ENCODE measurements at places on chromosomes 6 and 20. TPM values are rescaled to one million over a fixed set of nuclear protein-coding genes. Genes with fewer than 3 reads are reported as not detected.

DNA sequence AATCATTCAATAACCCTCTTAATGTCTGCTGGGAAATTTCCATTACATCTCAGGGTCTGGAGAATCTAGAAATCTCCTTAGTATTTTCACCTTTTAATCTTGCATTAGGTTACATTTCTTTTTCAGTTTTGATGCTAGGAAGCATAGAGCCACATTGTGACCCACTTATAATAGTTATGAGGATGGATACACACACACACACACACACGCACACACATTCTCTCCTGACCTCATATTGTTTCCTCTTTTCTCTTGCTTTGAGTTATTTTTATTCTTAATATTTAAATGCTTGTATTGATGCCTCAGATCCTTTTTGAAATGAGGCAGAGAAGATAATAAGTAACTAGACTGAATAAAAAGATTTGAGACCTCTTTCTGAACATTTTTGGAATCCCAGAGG is 128.4 kb downstream of the KLHL32 start:
- no peaks in the 10 kb centered on the region for H3K36me3 ChIP-seq
- no peak for DNase-seq
- no peaks in the 10 kb centered on the region for H3K4me1 ChIP-seq
- no peak overlapping the region for H3K27ac ChIP-seq
- no peaks in the 10 kb centered on the region for H3K27me3 ChIP-seq

- DNase-seq: peak; percentile 7
- peaks cover 10% of the 10 kb centered on the region for H3K4me1 ChIP-seq
- peaks cover 6% of the 10 kb centered on the region for H3K36me3 ChIP-seq
- no peaks in the 10 kb centered on the region for H3K27me3 ChIP-seq
- H3K27ac ChIP-seq: no peak overlapping the region
Observed at GRCh38 chr6:71292001-71292400, 3.4 kb downstream of the OGFRL1 start.

DNA sequence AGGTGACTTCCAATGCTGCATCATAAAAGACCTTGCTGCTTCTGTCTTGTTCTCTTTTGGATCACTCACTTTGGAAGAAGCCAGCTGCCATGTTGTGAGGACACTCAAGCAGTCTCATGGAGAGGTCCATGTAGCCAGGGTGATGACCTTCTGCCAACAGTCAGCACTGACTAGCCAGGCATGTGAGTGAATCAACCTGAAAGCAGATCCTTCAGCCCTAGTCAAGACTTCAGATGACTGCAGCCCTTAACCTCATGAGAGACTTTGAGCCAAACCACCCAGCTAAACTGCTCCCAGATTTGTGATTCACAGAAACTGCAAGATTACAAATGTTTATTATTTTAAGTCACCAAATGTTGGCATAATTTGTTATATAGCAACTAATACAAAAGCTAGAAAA is 86.0 kb upstream of the IYD start:
- H3K27ac ChIP-seq: no peak overlapping the region
- peaks cover 5% of the 10 kb centered on the region for H3K27me3 ChIP-seq
- H3K4me1 ChIP-seq: no peaks in the 10 kb centered on the region
- DNase-seq: peak; percentile 13
- H3K4me3 ChIP-seq: no peak overlapping the region

DNA sequence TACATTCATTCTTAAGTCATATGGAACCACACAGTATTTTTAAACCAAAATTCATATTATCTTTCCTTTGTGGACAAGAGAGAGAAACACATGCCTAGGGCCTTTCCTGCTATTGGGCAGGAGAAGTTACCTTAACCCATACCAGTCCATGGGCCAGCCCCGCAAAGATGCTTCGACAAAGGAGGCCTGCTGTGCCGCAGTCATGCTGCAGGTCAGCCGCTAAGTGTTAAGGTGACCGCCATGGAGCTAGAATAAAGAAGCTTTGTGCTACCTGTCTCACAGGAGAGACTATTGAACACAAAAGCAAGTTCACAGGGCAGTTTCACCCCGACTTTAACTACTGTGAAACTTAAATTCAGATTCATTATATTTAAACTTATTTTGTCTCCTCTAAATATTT is 62.3 kb upstream of the TMEM181 start:
- peaks cover 27% of the 10 kb centered on the region for H3K36me3 ChIP-seq
- no peaks in the 10 kb centered on the region for H3K27me3 ChIP-seq
- peaks cover 8% of the 10 kb centered on the region for H3K4me1 ChIP-seq
- DNase-seq: no peak
- no peak overlapping the region for H3K27ac ChIP-seq

DNA sequence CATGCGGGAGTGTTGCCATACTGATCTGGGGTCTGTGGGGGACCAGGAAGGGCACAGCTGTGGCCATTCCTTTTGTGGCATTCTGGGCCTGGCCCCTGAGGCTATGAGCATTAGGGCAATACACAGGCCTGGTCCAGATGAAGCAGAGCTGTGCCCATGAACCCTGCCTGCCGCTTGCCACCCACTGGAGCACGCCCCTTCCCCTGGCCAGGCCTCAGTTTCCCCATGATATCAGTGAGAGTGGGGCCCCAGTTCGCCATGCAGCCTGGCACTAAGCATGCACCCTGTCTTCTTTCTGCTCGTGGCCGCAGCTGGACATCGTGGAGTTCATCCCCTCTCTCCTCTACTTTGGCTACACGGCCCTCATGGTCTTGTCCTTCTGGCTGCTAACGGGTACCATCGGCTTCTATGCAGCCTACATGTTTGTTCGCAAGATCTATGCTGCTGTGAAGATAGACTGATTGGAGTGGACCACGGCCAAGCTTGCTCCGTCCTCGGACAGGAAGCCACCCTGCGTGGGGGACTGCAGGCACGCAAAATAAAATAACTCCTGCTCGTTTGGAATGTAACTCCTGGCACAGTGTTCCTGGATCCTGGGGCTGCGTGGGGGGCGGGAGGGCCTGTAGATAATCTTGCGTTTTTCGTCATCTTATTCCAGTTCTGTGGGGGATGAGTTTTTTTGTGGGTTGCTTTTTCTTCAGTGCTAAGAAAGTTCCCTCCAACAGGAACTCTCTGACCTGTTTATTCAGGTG is 42.4 kb downstream of the PLAGL2 start:
- H3K27me3 ChIP-seq: no peaks in the 10 kb centered on the region
- H3K4me3 ChIP-seq: no peak overlapping the region
- H3K4me1 ChIP-seq: peaks cover 7% of the 10 kb centered on the region
- peak; percentile 10 for DNase-seq
- no peak overlapping the region for H3K27ac ChIP-seq

DNA sequence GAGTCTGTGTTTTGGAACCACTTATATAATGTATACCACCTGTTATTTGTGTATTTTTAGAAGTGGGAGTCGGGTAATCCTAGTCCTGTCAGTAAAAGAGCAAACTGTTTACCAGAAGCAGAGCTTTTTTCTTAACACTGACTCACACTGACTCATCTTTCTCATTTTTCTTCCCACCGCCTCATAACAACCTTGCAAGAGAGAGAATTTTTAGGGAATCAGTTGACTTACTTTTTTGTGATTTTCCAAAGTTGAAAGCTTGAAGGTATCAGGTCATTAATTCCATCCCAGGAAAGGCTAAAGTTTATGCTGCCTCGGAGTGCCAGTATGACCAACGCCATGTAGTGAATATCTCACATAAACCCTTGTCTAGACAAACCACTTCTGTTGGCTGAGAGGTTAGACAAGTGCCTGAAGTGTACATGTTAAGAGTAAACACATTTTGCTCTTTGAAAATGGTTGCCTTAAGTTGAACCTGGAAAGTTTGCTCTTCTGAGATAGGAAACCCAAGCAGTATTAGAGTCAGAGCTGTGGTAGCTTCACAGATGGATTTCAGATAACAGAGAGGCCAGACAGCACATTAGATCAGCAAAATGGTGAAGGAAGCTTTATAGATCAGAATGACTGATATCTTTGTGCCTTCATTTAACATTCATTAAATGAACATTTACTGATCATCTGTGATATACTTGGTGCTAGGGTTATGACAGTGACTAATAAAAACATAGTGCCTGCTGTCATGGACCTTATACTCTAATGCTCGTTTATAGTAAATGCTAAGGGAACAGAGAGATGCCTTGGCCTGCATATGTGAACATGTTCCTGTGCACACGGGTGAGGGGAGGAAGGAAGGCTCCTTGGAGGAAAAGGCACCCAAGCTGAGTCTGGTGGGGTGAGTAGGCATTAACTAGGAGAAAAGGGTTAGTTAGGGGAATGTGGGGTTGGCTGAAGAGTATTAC is 29.1 kb upstream of the PKIG start:
- H3K27ac ChIP-seq: peak overlapping the region; percentile 19
- peak; percentile 94 for DNase-seq
- H3K4me1 ChIP-seq: peaks cover 15% of the 10 kb centered on the region
- no peaks in the 10 kb centered on the region for H3K36me3 ChIP-seq

DNA sequence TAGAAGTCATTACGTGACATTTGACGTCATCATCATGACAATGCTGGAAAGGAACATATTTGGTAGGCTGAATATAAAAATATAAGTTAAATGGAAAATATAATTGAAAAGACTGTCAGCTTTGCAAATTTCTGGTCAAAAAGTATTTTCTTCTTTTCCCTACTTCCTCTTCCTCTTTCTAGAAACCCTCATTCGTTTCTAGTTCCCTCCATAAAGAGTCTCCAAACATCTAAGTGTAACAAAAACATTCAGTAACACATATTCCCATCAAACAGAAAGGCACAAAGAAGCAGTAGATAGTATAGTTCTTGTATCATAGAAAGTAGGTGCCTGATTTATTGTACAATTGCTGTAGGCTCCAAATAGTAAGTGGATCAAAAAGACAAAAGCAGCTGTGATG is 150.8 kb upstream of the FAM83B start:
- DNase-seq: no peak
- H3K36me3 ChIP-seq: no peaks in the 10 kb centered on the region
- H3K27me3 ChIP-seq: no peaks in the 10 kb centered on the region
- H3K4me1 ChIP-seq: no peaks in the 10 kb centered on the region

DNA sequence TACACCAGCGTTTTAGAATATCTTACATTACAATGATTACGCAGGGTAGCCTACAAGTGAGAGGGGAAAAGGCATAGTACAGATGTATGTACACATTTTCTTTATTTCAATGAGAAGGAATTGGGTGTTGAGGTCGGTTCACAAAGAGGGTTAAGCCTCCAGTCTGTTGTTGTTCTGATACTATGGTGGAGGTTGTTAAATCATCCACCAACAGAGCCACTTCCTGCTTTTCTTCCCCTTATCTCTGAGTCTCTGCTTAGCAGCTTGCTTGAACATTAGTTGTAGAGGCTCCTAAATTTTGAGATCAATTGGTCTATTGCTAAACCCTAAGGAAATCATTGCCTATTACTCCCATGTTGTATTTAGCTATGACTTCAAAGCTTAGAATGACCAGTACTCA is 7.3 kb downstream of the RGS17 start:
- H3K27me3 ChIP-seq: no peaks in the 10 kb centered on the region
- no peaks in the 10 kb centered on the region for H3K4me1 ChIP-seq
- no peaks in the 10 kb centered on the region for H3K36me3 ChIP-seq
- no peak overlapping the region for H3K4me3 ChIP-seq
- no peak for DNase-seq

DNA sequence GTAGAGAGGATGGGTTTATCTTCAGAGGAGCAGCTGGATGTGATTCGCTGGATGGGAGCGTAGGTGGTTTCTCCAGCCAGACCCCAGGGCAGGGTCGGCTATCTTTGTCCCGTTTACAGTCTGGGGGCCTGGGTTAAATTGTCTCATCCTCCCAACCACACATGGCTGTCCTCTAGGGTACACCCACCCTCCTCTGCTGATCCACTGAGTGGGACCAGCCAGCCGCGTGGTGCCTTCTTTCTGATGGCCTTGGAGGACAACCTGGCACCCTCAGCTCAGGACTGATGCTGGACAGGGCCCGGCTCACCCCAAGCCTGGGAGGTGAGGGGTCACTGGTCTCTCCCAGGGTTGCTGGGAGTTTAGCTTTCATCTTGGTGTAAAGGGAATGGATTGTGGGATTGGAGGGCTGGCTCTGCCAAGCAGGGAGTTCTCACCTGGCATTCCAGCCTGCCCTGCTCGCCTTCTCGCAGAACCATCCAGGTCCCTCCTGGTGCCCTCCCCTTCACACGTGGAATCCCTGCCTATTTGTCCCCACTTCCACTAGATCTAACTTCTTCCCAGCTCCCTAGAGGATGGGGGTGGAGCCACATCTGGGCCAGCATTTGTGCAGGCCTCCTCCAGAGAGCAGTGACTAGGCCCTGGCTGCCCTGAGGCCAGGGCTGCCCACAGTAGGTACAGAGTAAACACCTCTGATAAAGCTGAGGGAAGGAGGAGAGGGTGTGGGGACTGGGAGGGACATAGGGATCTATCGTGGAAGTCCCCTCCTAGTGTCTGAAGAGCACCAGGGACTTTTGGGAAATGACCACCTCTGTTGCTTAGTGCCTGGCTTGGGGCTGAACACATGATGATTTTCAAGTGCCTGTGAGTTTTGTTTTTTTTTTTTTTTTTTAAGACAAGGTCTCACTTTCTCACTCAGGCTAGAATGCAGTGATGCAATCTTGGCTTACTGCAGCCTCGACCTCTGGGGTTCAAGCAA is 1.6 kb downstream of the ITPR3 start:
- H3K36me3 ChIP-seq: no peaks in the 10 kb centered on the region
- no peak overlapping the region for H3K4me3 ChIP-seq
- H3K27ac ChIP-seq: no peak overlapping the region
- no peak for DNase-seq
- H3K4me1 ChIP-seq: peaks cover 4% of the 10 kb centered on the region
- no peaks in the 10 kb centered on the region for H3K27me3 ChIP-seq

DNA sequence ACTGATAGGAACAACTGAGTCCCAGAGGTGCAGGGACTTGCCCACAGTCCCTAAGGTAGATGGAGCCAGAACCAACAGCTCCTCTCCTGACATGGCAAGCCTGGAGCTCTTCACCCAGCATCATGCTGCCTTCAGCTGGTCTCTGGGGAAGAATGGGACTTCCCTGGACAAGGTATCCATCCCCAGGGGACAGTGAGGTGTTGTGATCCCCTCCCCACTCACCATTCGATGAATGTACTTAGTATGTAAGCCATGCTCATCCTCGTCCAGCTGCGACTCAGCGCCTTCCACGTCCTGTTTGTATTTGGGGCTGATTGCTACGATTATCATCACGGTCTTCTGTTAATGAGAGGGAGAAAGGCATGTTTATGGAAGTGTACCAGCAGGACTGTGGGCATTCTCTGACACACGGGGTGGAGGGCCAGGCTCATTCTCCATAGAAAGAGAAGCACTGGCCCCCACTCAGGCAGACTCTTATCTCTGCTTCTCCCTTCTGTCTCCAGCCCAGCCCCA is 39.4 kb downstream of the TRAF3IP2 start:
- peak; percentile 44 for DNase-seq
- no peak overlapping the region for H3K4me3 ChIP-seq
- peaks cover 20% of the 10 kb centered on the region for H3K36me3 ChIP-seq
- H3K27ac ChIP-seq: peak overlapping the region; percentile 69
- H3K4me1 ChIP-seq: peaks cover 28% of the 10 kb centered on the region

DNA sequence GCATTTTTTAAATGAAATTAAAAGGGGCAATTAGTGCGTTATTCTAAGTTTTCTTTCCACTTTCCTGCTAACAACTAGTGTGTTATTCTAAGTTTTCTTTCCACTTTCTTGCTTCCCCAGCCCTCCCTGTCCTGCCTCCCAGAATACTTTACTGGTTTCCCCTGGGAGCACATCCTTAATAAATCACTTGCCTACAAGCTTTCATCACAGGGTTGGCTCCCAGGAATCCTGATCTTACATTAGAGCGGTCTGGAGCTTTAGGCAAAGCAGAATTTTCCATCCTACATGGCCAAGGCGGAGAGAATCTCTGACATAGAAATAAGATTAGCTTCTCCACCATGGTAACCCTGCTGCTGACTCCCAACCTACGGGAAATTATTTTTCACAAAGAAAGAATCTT is 150.4 kb downstream of the BFSP1 start:
- no peaks in the 10 kb centered on the region for H3K36me3 ChIP-seq
- no peak for DNase-seq
- no peak overlapping the region for H3K4me3 ChIP-seq
- H3K27ac ChIP-seq: no peak overlapping the region
- H3K27me3 ChIP-seq: no peaks in the 10 kb centered on the region
- no peaks in the 10 kb centered on the region for H3K4me1 ChIP-seq

The PCK1 gene
- not detected for total RNA-seq

The PDE10A gene
- total RNA-seq: 12.4 TPM

The KIF13A gene
- 51.8 TPM for total RNA-seq

The VNN1 gene
- total RNA-seq: not detected

Data from IMR-90 (cell line).